ENCODE measurements at places on chromosomes 2 and 18.

DNA sequence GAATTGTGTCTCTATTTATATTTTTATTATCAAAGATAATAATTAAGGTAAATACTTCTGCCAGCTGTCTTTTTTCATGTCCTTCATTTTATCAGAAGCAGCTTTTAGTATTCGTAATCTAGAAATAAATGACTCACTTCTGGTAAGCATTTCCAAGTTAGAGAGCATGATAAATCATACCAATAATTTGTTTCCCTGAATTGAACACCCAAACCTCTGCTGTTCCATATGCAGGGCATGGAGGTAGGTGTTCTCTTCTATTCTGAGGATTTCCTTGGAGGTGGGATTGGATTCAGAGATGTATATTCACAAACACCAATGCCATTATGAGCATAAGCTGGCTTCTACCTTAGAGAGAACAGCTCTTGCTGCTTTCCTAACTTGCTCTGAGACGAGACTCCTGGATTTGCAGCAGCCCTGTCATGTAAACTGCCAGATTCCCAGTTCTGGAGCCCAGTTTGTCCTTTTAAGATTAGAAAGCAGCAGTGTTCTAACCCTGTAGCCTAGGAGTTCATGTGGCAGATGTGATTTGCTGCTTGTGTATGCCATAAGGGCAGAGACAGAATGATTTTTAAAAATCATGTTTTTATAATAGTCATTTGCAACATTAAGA is 47.5 kb downstream of the SKA1 start:
- DNase-seq, result no peak

- DNase-seq, result no peak
Measured at GRCh38 chr18:46624127-46624526, 32.9 kb downstream of the LOXHD1 start.

DNA sequence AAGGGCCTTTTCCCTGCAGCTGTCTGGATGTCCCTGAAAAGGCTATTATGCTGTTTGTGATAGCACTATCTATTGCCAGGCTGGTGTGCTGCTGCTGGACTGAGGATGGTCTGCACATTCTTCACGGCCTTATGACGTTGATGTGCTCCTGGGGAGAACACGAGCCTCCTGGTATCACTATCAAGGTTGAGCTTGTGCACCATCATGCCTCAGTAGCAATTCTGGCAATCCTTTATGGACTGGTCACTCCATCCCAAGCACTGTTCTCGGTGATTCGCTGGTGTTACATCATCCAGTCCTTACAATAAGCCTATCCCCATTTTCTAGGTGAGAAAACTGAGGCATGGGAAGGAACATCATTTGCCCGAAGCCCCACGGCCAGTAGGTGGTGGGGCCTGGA is 18.2 kb upstream of the CCBE1 start:
- DNase-seq, result no peak

DNA sequence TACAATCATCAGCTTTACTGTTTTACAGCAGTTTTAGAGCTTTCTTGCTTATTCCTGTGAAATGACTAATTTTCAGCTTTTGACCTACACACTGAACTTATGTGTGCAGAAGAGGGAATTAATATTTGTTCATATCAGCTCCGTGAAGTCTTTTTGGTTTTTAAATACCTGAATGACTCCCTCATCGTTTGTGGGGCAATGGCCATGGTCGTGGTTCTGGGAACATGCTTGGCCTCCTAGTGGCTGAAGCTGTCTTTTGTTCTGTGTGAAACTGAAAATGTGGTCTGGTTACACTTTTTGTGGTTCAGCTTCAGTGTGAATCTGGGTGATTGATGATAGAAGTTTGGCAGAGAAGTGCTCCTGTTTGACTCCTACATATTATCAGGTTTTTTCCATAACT is 408.1 kb downstream of the THSD7B start:
- no peak for DNase-seq

DNA sequence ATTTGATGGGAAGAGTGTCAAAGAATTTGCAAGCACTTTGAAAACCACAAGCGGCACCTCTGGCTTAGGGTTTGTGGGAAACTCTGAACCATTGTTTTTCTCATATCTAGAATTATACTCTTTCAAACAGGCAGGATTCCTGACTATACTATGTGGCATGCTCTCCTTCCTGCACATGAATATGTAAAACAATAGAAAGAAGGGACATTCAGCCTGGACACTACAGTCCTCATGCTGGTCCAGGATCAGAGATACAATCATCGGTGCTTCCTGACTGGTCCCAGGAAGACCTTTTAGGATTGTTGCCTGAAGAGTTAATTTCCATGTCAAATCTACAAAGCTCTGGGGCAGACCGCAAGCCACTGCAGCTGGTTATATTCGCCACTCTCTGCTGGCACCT is 55.7 kb upstream of the RASGRP3 start:
- no peak for DNase-seq

GRCh38 chr2:127826047-127826446 is 15.1 kb upstream of the WDR33 start:
- DNase-seq, result no peak

- no peak for DNase-seq
Measured at GRCh38 chr2:170845343-170845742, 28.7 kb downstream of the GAD1 start.

DNA sequence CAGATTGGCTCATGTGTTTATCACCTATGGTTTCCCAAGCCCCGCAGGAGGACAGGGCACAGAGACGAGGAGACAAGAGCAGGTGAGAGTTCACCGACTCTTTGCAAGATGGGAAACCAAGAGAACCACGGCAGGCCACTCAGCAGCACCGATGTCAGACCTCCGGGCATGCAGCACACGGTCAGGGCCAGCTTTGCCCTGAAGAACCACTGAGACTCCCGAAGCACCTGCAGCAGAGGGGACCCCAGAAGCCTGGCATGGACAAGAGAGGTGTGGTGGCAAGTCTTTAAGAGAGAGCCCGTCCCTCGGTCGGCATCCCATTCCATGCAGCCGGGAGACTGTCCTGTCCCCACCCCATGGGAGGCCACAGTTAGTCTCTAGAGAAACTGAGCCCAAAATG is 36.6 kb upstream of the TAF1B start:
- no peak for DNase-seq

- DNase-seq, result no peak
Measured at GRCh38 chr2:30315391-30316063, 84.2 kb downstream of the LBH start.

Data from hindlimb muscle (tissue), 1 donor.